ENCODE measurements at places on chromosomes 6 and 20. TPM values are rescaled to one million over a fixed set of nuclear protein-coding genes. Genes with fewer than 3 reads are reported as not detected.

DNA sequence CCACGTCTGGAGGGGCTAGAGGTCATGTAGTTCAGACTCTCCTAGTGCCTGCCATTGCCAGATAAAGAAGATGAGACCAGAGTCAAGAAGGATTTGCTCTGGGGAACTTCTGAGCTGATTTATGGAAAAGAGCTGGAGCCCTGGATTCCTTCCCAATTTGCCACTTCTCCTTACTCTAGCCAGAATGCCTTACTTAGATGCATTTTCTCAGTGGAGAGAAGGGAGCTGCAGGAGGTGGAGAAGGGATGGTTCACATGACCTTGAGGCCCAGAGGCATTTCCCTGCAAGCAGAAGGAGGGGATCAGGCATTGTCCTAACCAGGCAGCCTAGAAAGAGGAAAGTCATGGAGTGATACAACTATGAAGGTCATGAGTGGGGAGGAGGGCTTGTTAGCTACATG lies 122.2 kb downstream of the UNC5CL start:
- no peak for DNase-seq

MYMX gene
- total RNA-seq: not detected

DNA sequence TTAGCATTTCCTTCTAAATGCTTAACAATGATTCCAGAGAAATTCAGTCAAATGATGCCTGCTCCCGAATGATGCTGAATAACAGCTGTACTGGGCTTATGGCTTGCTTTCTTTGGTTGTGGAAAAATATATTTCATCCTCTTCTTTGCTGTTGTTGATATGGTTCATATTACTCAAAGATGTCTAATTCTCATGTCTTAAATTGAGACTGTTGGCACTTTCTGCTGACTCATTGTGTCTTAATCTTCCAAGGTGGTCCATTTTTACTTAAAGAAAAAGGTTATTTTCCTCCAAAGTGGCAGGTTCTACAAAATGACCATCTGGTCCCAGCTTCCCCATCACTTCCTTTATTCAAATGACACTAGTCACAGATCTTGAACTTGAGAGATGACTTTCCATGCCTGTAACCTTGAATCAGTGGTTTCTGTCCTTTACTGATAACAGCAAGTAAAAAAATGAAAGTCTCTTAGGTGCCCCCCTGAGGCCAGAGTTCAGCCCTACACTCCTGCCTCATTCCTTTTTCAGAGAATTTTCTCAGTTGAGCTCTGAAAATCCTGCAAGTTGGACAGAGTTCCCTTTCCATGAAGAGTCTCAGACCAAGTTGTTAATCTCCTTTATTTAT lies 6.9 kb downstream of the SNAP25 start:
- DNase-seq: no peak

GRIK2 gene
- not detected for total RNA-seq

GRCh38 chr20:49395659-49396058 lies 86.8 kb downstream of the KCNB1 start:
- DNase-seq: no peak

MAN1A1 gene
- 10.6 TPM for total RNA-seq

- no peak for DNase-seq
Observed at GRCh38 chr6:168002804-168003203, 5.3 kb downstream of the KIF25 start.

SRSF12 gene
- not detected for total RNA-seq

CAP2 gene
- not detected for total RNA-seq

MAFB gene
- not detected for total RNA-seq

- DNase-seq: no peak
Observed at GRCh38 chr6:29968130-29968529, 25.8 kb downstream of the HLA-A start.
